Fibroblast of skin of right biceps (primary cell): ENCODE measurements at places on chromosomes 11 and 22.

DNA sequence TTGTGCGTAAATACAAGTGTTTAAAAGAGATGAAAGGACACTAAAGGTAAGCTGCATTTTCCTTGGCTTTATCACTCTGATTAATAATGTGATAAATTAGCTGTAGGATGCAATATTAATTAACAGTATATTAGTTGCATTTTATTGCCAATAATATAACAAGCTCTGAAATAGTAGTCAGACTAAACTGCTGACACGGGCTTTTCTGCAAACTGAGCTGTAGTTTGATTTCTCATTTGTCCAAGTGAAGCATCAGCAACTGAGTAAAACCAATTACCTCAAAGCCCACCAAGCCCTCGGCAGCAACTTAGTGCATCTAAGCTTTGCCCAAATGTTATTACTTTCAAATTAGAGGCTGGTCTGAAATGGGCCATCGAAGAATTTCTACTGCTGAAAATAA lies 33.5 kb downstream of the ARL14EP start:
- no peak for DNase-seq

- DNase-seq: peak; percentile 70
These were observed 47.6 kb upstream of the PARVG start for GRCh38 chr22:44133161-44133560.

GRCh38 chr22:19631899-19632667 lies 82.2 kb upstream of the SEPTIN5 start:
- DNase-seq: peak; percentile 41

GRCh38 chr11:119089319-119089718 lies 4.6 kb downstream of the HMBS start:
- DNase-seq: no peak

DNA sequence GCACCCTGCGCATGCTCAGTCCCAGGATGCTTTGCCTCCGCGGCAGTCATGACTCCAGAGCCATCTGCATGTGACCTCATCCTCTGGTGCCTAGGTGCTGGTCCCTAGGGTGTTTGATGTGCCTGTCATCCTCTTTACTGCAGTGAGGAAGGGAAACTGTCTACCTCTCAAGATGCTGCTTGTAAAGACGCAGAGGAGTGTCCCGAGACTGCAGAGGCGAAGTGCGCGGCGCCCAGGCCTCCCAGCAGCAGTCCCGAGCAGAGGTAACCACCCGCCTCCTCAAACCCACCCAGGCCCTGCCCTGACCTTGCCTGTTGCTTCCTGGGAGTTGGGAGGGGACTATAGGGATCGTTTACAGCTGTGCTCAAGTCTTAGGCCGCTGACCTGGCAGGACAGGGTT lies 74.6 kb upstream of the GAL start:
- no peak for DNase-seq

- no peak for DNase-seq
These were observed 2.6 kb downstream of the KCNJ5 start for GRCh38 chr11:128893578-128894285.

GRCh38 chr22:31332886-31333285 lies 13.3 kb downstream of the PATZ1 start:
- DNase-seq: peak; percentile 29

DNA sequence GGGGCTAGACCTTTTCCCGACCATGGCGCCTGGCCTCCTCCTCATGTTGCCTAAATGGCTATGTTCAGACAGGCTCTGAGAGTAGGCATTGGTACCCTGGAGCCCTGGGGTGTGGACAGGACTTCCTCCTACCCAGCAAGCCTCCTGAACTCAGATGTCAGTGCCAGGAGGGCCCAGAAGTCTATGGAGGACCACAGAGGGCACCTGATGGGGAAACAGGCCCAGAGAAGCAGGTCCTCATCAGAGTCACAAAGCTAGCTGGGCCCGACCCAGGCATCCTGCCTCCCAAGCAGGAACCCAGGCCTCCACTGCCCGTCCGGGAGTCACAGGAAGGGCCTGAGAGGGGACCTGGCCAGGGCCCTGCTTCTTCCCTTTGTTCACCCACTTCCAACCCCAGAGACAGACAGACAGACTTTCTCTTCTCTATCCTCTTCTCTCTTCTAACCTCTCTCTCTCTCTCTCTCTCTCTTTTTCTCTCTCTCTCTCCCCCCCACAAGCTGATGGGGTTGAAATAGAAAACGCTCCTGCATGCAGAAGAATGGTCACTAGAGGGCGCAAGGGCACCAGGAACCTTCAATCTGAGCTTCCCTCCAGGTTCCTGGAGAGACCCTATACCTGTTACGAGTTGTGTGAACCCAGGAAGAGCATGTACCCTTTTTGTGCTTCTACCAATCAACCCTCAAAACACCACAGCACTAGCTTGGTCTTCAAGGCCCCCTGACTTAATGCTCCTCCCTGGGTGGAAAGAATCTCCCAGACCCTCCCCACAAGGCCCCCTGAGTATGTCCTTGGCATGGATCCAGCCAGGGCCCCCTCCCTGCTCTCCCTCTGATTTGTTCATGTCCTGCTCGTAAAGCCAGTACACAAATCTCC lies 27.1 kb downstream of the ARAP1 start:
- DNase-seq: peak; percentile 78

DNA sequence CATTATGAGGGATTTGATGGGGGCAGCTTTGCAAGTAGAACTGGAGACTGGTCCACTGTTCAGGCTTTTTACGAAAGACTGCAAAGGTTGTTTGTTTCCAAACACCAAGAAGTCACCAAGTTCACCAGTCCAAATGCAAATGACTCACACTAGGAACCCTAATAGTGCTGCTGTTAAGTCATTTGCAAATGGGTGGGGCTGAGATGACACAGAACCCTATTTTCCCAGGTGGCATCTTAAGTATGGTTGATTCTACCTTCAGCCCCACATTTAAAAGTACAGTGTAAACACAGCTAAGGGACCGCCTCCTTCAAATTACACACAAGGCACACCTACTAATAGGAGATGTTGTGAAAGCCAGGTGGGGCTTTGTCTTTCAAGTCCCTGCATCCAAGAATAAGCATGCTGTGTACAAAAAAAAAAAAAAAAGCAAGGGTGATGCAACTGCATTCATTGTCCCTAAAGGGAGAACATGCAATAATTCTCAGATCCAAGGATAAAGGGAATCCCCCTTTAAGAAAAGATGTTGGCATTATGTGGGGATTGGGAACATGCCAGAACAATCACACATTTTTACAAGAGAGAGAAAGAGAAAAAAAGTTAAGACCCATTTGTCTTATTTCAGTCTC lies 27.3 kb downstream of the BDNF start:
- DNase-seq: no peak

DNA sequence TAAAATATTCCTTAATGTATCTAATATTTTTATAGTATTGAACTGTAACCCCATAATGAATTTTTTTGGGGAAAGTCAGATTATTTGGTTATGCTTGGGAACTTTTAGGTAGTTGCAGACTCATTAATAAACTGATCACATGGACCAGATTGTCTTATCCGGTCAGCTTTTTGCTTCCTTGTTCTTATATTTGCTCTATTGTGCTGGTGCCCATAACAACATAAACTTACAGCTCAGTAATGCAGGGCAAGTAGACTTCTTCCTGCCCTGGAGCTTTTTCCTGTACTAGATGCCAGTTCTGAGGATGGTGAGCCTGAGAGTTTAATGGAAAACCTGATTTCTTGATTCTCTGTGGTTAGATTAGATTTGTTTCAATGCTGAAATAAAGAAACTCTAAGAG lies 53.2 kb downstream of the MTMR3 start:
- DNase-seq: no peak

DNA sequence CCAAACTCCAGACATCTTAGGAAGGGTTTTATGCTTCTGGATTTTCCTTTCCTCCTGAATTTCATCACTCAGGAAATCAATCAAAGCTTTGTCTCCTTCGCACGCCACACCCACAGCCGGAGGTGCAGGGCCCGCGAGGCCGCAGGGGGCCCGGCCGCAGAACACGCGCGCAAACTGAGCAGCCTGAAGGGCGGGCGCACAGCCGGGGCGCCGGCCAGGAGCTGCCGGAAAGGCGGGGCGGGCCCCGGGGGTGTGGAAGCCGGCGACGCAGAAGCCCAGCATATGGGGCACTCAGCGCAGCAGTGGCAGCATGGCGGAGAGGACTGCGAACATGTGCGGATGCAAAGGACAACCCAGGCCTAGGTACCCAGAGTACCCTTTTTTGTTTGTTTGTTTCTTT lies 33.1 kb upstream of the SPTBN2 start:
- DNase-seq: no peak

DNA sequence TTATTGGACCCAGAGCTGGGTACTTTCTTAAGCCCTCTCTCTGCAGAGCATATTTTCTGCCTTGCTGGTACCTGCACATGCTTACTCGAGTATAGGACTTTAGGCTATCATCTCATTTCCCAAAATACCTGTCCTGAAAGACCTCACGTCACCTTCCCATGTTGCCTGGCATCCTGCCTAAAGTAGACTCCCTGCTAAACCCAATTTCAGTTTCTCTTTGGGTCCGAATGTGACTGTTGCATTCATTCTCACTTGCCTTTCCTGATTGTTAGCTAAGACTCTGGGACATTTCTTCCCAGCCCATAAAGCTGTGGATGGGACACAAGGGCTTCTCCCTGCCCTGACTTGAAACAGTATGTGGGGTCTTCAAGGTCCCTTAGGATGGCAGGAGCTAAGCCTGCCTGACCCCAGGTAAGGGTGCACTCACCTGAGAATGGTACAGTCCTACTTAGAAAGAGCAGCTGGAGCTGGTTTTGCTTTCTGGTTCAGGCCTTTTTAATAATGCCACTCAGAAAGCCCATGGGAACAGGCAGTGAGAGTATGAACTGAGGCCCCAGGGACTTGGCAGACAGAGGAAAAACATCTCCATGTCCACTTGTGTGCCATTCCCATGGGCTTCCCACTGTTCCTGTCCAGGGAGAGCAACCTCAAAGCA lies 12.9 kb downstream of the OR51E2 start:
- no peak for DNase-seq

DNA sequence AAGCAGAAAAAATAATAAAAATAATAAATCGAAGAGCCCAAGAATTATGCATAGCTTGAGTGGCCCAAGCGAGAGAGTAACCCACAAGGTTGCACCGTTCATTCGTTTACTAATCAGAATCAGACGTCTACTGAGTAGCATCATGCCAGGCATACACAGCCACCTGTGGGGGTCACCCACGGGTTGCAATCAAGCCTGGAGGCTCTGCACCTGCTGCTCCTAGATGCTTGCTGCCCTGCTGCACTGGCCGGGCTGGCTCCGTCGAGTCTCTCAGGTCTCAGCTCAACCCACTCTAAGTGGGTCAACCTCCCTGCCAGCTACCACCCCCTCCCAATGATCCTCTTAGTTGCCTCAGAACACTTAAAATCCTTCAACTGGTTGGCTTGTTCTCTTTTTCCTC lies 2.0 kb upstream of the TESMIN start:
- no peak for DNase-seq

DNA sequence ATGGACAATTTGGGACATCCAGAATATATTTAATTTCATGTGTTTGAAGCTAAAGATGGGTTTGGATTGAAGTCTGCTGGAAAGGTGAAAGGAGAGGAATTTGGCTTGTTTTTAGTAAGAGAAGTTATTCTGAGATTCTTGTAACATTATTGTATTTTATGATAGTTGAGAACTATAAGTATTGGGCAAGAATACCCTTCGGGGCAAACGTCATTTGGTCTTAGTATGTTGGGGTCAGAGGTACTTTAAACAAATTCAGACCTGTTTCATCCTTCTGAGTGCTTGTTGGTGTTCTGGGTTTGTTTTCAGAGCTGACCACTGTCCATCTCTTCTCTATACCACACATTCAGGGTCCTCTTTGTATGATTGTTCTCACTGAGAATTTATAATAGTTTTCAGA lies 19.5 kb downstream of the PANX1 start:
- no peak for DNase-seq

DNA sequence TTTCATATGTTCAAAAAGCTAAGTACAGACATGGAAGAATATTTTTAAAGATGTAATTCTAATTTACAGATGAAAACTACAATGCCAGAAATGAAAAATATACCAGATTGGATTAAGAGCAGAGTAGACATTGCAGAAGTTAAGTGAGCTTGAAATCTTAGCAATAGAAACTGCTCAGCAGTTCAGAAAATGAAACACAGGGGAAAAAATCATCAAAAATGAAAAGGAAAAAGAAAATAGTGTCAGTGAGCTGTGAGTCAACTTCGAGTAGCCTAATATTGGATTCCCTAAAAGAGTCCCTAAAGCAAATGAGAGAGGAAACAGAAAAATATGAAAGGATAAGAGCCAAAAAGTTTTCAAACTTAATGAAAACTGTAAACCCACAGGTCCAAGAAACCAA lies 25.8 kb upstream of the IL10RA start:
- DNase-seq: no peak

DNA sequence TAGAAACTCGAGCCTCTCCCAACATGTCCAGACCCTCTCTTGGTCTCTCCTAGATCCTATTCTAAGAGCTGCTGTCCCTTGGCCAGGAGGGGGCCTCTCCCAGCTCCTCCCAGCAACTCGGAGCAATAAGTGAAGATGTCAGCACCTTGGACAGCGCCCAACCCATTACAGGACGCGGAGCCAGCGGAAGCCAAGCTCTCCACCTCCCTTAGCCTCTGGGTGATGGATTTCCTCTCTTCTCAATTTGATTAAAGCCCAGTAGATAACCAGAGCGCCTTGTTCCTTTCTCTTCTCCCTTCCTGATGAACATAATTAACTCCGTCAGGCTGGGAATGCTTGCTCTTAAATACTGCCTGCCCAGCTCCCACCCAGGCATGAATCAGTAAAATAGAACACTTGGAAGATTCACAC lies 26.2 kb upstream of the TPBGL start:
- peak; percentile 78 for DNase-seq

- no peak for DNase-seq
These were observed 43.8 kb downstream of the FLI1 start for GRCh38 chr11:128737704-128738103.

DNA sequence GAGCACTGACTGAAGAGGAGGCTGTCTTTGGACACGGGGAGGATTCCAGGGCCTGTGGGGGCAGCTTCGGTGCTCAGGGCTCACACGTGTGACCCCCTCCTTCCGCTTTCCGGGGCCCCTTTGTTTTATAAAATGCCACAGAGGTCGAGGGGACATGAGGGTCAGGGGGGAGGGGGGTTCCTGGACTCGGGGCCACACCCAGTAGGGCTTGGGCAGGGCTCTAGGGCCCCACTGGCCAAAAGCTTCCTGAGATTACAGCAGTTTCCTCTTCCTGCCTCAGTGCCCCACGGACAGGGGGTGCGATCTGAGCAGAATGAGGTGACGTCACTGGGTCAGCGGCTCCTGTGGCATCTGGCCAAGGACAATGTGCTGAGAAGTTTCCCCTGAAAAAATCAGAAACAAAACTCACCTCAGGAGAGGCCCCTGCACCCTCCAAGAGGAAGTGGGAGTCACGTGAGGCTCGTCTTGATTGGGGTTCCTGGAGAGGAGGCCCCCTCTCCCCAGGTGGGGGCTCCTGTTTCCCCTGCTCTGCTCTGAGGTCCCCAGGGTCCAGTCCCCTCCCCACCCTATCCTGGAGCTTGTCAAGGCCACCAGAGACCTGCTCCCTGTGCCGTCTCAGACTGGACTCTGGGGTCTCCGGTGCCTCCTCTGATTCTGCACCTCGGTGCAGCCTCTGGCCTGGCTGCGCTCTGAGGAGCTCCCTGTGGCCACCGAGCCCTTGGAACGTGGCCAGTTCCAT lies 6.4 kb upstream of the IFITM3 start:
- peak; percentile 47 for DNase-seq
